ENCODE measurements at places on chromosomes 5 and 9.

DNA sequence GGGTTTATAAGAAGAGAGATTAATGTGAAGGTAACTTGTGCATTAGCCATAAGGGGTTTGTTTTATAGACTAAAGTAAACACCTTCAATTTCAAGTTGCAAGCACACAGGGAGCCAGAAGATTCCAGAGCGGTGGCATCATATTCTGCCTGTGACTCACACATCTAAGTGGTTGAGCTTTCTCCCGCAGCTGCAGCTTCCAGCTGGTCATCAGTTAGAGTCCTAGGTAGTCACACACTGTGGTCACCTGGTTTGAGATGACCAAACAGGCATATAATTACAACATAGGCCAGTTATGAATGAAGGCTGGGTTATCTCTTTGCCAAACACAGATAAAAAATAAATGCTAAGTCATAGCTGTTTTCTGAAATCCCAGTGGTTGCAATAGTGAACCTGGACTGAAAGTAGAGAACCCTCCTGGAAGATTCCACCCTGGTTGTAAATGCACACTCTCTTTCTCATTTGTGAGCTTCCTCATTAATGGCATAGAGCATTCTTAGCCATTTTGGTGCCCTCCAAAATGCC, 171.3 kb downstream of the GDNF start:
- no peak for DNase-seq

GRCh38 chr9:129323999-129324553, 146.0 kb upstream of the IER5L start:
- no peak for DNase-seq

DNA sequence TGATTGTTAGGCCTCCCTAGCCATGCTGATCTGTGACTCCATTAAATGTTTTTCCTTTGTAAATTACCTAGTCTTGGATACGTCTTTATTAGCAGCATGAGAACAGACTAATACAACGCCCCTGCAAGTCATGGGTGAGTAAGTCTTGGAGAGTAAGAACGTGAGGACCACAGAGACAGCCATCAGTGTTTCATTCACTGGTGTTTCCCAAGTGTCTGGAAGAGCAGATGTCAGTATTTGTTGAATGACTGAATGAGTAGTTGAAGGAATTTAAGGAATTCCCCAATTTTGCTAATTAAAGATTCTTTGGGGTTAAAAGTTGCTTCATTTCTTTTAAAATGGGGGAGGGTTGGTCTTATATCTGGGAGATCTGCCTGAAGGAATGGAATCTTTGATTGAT, 178.8 kb downstream of the TRIO start:
- DNase-seq: no peak

DNA sequence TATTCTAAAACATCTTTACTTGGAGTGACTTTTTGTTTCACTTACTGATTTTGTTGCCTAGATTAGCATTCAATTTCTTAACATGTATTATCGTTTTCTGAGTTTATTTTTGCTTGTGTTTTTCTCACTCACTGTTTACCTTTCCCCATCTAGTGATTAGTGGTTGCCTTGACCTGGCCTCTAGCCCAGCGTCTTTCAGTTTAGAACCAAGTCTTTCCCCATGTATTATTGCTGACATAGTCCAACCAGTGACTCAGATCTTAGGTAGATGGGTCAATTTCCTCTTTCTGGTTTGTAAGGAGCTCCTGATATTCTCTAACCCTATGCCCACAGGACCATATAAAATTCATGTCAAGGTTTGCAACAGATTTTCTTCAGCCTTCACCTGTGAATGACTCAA, 135.5 kb downstream of the PRR16 start:
- no peak for DNase-seq

GRCh38 chr9:35713578-35713977, 18.4 kb downstream of the TLN1 start:
- DNase-seq: no peak

- no peak for DNase-seq
These were observed 142.2 kb downstream of the FGF10 start for GRCh38 chr5:44246986-44247385.

GRCh38 chr5:43121913-43122484, 1.3 kb downstream of the ZNF131 start:
- no peak for DNase-seq

- no peak for DNase-seq
These were observed 141.1 kb downstream of the AUH start for GRCh38 chr9:91220491-91221135.

DNA sequence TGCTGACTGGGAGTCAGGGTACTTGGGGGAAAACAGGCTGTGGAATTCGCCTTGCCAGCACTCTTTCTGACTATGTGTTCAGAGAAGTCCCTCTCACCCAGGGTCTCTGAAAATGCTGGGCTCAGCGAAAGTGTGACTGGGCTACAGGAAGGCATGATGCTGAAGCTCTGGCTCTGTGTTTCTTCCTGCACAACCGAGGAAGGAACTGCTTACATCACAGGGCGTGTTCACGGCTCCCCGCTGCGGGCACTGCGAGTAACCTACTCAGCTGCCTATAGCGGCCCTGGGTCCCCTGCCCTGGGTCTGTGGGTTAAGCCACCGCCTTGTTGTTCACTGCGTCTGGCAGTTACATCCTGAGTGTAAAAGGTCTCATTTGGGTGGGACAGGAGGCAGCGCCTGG, 222.4 kb upstream of the IRX4 start:
- no peak for DNase-seq

- DNase-seq: no peak
These were observed 82.5 kb upstream of the SLC1A3 start for GRCh38 chr5:36523926-36524325.

DNA sequence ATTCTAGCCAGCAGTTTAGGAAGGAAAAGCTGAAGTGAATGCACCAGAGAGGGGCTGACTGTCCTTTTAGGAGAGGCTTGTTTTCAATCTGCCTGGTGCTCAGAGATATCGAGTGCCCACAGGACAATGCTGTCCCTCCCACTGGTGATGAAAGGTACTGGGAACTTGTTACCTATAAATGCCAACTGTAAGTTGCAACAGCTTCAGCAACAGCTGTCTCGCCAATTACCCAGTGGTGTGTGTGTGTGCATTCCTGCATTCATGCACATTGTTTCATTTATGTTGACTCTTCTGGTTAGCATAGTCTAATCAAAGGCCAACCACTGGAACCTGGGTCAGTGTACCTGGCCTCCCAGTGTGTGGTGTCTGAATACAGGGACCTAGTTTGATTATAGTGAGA, 161.1 kb downstream of the CSNK1G3 start:
- no peak for DNase-seq

DNA sequence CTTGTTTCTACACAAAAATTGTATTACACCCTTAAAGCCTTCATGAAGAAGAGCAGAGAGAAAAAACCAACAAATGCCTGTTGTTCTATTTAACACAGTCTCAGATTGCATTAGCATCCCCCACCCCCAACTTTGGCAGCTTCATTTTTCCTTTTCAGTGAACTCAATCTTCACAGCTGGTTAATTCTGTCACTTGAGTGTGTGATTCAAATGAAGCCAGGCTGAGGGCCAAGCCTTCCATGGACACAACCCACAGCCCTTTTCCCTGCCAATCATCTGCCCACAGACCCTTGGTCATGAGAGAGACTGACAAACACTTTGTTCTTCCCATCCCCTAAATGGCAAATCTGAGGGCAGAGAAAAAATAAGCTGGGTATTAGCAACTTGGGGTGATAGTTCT, 217.5 kb upstream of the NMUR2 start:
- DNase-seq: no peak

DNA sequence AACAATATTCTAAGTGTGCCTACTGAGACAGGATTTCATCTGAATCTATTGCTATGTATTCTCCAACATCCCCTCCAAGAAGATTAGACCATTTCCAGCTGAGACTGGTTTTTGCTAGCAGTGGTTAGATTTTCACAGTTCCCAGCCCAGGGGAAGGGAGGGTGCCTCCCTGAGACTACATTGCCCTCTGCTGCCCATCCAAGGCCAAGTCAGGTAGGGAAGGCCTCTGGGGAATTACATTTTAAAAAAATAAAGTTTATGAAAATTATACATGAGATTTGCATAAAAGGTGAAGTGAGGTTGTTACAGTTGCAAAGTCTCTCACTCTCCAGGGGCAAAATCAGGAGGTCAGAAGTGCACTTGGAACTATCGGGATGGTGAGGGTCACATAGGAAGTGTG, 28.0 kb upstream of the SYK start:
- no peak for DNase-seq

DNA sequence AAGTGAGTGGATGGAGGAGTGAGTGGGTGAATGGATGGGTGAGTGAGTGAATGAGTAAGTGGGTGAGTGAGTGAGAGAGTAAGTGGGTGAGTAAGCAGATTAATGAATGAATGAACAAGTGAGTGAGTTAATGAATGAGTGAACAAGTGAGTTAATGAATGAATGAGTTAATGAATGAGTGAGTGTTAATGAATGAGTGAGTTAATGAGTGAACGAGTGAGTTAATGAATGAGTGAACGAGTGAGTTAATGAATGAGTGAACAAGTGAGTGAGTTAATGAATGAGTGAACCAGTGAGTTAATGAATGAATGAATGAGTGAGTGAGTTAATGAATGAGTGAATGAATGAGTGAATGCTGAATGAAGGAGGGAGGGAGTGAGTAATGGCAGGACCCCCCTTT, 26.4 kb downstream of the NKD2 start:
- DNase-seq: no peak

GRCh38 chr5:174145821-174146220, 100.3 kb downstream of the NSG2 start:
- no peak for DNase-seq

GRCh38 chr5:160923936-160924710, 72.1 kb upstream of the ATP10B start:
- DNase-seq: peak; percentile 32

GRCh38 chr9:113721856-113722255, 154.3 kb upstream of the ZNF618 start:
- DNase-seq: no peak

- no peak for DNase-seq
These were observed 55.1 kb upstream of the PRLR start for GRCh38 chr5:35285435-35285834.

DNA sequence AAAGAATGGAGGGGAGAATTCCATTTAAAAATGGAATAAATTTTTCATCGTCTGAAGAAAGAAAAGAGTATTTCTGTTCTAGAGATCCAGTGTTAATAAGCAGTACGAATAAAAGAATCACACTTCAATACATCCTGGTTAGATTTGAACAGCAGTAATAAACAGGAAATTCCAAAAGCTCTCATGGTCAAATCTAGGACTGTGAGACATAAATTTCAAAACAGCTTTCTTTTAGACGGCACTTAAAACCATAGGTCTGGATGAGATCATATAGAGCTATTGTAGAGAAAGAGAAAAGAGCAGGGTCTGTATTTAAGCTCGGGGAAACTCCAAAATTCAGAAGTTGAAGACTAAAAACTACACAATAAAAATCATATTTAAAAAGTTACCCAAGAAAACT, 1006.9 kb upstream of the CTNND2 start:
- no peak for DNase-seq

Data from mesothelial cell of epicardium (in vitro differentiated cells).